ENCODE measurements at places on chromosomes 16 and 17.

- no peak for DNase-seq
These were observed 22.6 kb downstream of the NACA2 start for GRCh38 chr17:61568219-61569072.

DNA sequence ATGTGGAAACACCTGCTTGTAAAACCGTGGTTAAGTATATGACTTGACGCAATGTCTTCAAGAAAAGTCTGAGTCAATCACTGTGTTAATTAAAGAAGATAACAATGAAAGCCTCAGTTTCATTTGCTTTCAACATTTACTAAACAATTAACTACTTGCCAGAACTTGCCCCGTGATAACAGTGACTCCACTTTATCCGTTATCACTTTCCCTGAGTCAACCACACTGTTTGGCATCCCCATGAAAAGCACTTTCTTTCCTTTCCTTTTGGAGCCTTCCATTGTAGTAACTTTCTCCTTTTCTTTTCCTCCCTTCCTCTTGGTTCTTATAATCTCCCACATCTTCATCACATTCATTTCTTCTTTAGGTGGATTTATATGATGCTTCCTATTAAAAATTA is 435.1 kb upstream of the GOT2 start:
- no peak for DNase-seq

GRCh38 chr17:50329716-50330115 is 16.2 kb upstream of the XYLT2 start:
- no peak for DNase-seq

- DNase-seq = no peak
These were observed 7.1 kb downstream of the ARL4D start for GRCh38 chr17:43405861-43406260.

DNA sequence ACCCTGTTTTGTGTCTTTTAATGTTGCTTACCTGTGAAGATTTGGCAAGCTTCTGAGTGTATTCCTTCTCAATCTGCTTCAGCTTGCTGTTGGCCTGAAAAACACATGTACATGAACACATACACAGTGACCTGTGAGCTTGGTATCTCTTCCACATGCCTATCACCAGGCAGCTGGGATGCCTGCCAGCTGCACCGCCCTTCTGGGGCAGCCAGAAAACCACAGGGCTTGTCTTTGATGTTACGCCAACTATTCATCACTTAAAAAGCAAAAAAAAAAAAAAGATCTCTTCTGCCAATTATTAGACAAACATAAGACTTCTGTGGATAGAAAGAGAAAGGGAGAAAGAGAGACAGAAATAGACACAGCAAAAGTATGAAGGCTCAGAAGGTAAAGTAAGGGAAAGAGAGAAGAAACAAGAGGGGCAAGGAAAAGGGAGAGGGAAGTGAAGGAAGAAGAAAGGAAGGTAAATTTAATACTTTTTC is 189.2 kb upstream of the AXIN2 start:
- DNase-seq = peak; percentile 6

GRCh38 chr16:88957887-88958577 is 19.0 kb downstream of the CBFA2T3 start:
- DNase-seq = no peak

All from stimulated activated CD4-positive, alpha-beta T cell treated with anti-CD3 and anti-CD28 coated beads, TNF-alpha, amount 100 ng/mL, for 1 hour (primary cell).